ENCODE measurements at places on chromosomes 13 and 19.
A peak's percentile ranks its signal among the peaks of the same experiment; 100 is the strongest.

GRCh38 chr19:33416307-33417215 is 43.1 kb downstream of the CEBPG start:
- DNase-seq, result peak; percentile 96

DNA sequence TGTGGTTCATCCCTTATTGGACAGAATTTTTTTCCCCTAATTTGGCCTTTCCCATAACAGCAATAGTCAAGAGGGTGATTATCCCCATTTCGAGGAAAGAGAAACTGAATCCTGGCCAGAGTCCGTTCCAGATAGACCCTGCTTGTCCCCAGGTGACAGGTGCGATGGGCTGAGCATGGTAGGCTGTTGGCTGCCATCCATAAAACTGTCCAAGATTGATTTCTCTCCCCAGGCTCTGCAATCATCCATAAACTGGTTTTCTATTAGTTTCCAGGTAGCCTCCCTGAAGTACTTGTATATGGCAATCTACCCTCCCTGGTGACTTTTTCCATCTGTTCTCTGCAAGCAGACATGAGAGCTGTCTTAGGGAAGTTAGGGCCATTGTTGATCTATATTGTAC is 25.4 kb downstream of the SERP2 start:
- DNase-seq, result no peak

DNA sequence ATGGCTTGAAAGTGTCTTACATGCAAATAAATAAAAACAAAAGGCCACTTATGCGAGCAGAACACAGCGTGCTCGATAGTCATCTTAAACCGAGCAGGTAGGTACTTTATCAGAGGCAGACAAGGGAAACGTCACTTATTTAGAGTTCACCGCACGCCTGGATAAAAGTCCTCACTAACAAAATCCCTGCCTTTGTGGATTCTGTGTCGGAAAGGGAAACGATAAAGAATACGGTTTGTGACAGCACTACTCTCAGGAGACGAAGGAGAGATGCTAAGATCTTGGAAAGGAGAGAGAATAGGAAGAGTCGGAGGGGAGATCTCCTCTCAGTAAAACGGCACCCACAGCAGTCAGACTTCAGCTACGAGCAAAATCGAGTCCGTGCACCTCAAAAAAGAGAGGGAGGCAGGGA is 581 bp downstream of the RCBTB1 start:
- DNase-seq, result no peak

DNA sequence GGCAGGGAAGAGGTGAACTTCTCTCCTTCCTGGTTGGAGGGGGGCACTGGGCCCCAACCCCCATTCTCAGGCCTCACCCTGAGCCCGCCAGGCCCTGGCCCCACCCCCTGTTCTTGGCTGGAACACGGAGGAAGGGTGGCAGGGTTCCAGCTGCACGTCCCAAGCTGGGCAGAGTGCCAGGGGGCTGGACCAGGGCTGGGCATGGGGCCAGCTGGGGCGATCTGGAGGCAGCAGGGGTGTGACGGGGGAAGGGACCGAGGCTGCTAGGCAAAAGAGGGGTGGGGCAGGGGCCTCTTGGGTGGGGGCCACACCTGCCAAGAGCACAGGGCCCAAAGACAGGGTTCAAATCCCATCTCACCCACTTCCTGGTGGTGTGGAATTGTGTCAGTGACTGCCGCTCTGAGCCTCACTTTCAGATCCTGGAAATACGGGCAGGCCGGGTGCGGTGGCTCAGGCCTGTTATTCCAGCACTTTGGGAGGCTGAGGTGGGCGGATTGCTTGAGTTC is 2.2 kb downstream of the HIF3A start:
- DNase-seq, result peak; percentile 71

- DNase-seq, result no peak
Measured at GRCh38 chr13:51518827-51519226, 65.4 kb upstream of the WDFY2 start.

DNA sequence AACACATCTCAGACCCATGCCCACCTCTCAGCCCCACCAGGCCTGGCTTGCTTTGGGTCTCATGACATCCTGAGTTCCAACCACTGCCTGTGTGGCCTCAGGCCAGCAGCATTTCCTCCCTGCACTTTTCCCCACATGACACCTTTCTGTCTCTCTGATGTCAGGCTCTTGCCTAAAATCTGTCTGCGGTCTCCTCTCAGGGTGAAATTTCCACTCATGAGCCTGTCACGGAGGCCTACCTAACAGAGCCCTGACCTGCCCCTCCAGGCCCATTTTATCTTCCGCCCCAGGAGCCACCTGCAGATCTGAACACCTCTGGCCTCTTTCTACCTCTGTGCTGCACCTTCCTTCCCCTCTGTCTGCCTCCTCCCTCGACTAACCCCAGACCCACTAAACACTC is 93.5 kb downstream of the ZDHHC20 start:
- DNase-seq, result no peak

- no peak for DNase-seq
Measured at GRCh38 chr19:51750400-51751094, 1.1 kb downstream of the FPR1 start.

- peak; percentile 19 for DNase-seq
Measured at GRCh38 chr13:107865643-107866031, 349.7 kb downstream of the LIG4 start.

DNA sequence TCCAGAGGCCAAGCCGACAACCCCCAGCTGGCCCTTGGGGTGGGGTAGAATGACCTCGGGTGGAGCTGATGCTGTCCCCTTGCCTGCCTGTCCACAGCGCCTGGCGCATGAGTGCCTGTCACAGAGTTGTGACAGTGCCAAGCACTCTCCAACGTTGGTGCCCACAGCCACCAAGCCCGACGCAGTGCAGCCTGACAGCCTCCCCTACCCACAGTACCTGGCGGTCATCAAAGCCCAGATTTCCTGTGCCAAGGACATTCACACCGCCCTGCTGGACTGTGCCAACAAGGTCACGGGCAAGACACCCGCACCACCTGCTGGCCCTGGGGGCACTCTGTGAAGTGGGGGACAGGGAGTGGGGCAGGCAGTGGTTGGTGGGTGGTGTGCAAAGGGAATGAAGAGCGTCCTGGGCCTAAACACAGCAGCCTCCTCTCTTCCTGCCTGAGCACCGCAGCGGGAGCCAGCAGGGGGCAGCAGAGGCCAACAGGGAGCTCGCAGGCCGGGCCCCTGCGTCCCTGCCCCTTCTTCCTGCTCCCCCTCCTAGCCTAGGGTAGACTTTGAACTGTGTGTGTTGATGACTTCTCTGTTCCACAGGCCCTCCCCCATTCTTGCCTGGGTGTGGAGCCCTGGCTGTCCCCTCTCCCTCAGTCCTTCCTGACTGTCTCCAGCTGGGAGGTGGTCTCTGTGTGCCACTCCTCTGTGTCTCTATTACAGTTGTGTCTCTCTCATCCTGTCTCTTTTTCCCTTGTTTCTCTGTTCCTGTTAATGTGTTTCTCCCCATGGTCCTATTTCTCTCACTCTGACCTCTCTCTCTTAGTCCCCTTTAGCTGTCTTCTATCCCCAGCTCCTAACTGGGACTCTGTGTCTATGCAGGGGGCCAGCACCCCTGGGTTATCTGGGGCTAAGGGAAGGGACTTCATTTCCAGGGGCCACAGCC is 6.5 kb downstream of the MED29 start:
- DNase-seq, result peak; percentile 97

DNA sequence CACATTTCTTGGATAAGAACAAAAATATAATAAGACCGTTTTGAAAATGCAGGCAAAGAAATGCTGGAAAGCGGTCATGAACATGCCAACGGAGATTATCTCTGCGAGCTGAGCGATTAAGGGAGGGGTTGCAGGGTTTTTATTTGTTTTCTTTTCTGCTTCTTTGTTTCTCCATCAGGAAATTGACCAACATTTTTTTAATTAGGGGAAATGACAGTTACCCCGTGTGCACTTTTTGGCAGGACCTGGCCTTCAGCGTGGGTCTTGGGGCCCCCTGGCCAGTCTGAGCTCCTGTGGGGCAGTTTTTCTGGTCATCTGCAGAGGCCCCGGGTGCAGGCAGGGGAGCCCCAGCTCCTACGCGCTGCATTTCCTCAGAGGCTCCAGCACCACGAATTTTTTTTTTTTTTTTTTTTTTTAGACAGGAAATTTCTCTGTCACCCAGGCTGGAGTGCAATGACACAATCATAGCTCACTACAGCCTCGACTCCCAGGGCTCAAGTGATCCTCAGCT is 31.3 kb upstream of the HOMER3 start:
- DNase-seq, result no peak

GRCh38 chr13:30576528-30576927 is 41.2 kb upstream of the USPL1 start:
- DNase-seq, result no peak

GRCh38 chr13:82867284-82867683 is 1015.0 kb downstream of the SLITRK1 start:
- no peak for DNase-seq

GRCh38 chr13:41833831-41834230 is 127.1 kb downstream of the VWA8 start:
- DNase-seq, result no peak

DNA sequence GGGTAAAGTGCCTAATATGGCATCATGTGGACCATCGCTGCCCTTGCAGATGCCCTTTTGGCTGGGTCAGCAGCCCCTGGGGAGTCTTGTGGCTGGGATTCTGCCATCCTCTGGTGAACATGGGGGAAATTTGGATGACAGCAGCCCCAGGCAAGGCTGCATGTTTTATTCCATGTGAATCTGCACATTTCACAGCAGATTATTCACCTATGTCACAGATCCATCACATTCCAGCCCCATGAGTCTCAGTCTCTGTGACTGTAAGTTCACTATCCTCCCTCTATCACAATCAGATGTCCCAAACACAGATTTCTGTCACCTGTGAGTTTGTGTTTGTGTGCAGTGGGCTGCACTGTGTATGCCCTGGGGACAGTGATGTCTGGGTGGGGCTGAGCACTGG is 36.8 kb upstream of the PSG9 start:
- no peak for DNase-seq

DNA sequence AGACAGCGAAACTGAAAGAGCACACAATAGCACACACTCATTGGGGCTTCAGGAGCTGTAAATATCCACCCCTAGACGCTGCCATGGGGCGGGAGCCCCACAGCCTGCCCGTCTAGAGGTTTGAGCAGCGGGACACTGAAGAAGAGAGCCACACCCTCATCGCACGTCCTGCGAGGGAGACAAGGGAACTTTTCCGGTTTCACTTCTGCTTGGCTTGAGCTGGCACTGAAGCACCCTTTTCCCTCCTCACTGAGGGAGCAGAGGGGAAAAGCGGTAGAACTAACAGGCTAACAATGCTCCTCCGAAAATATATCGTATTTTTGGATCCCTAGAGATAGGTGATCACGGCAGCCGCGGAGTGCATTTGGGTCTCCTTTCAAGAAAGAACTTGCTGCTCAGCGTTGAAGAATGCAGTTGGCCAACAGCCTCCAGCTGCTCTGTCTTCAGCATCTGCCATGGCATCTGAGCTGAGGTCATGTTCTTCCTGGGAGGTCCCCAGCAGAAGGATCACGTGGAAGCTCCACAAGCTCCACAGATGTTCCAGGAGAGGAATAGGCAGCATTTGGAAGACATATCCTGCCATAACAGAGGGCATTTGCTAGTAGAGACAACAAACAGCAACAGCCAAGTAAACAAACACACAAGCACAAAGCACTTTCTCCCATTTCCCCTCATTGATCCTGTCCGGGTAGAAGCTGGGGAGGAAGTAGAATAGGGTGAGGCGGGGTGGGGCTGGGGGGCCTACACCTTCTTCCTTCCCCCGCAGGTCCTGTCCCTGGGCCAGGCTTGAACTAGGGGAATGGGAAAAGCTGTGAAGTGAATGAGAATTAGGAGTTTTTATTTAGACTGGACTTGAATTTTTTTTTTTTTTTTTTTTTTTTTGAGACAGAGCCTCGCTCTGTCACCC is 44.8 kb upstream of the ALOX5AP start:
- DNase-seq, result no peak

DNA sequence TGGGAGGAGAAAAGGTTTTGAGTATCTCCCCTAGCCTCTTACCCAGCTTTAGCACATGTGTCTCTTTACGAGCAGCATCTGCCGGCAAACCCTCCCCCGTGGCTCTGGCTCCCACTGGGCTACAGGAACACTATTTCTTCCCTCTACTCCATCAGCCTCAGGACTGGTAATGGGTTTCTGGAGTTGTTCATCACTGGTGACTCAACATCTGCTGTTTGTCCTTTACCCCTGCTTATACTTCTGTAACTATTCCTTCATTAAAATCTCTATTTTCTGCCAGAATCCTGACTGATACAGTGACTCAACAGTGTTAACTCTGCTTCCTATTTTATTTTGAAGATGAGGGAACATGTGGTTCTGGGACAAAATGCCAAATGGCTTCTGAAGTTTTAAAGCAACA is 437.3 kb upstream of the HTR2A start:
- DNase-seq, result no peak

GRCh38 chr13:101382701-101383100 is 33.6 kb downstream of the NALCN start:
- DNase-seq, result no peak

DNA sequence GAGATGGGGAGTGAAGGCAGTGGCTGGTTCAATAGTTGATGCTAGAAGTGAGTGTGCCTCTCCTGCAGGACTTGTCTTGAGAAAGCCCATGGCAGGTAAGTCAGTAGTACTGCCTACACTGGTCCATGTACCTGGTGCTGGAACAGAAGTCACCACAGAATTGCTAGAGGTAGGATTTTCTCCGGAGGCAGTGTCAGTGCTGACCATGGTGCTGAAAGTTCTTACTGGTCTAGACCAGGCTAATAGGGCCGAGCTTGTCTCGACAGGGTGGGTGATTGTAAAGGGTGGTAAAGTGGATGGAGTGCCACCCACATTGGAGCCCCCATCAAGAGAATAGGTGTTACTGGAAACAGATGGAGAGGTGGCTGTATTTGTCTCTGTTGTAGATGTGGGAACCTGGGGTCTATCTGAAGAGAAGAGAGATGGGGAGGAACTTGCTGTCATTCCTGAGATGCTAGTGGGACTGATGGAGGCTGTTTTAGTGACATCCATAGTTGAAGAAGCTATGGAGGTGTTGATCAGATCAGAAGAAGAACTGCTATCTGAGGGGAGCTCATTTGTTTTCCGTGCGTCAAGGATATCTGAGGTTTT is 36.6 kb downstream of the MUC16 start:
- no peak for DNase-seq
